NCI-H446 treated with DMSO at 0.1 percent for 48 hours (cell line): ENCODE measurements at places on chromosomes 6 and 20.

GRCh38 chr6:169824848-169825557 is 73.6 kb downstream of the ERMARD start:
- no peak for DNase-seq

DNA sequence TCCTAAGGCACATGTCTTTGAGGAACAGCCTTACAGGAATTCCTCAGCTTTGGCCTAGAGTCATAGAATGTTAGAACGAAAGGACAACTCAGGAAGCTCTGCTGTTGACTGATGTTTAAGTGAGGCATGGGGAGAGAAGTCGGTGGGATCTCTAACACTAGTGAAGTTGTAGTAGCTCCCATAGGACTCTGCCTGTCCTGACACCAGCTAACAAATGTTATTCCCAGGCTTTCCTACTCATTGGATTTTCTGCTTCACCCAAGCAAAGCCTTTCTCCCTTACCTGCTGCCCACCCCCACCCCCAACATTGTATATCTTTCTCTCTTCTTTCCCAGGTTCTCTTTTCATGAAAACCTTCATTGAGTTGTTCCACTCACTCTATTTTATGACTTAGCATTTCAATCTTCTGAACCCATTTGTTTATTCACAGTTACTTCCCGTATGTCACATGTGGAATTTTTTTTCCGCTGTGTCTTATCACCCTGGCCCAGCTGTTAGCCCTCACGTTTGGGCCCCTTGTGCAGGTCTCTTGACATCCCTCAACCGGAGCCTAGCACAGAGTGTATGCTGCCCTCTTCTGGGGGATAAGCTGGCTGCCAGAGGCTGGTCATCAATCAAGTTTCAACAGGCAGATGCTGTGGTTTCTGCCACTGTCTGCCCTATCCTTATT is 39.2 kb upstream of the RNF8 start:
- peak; percentile 7 for DNase-seq

DNA sequence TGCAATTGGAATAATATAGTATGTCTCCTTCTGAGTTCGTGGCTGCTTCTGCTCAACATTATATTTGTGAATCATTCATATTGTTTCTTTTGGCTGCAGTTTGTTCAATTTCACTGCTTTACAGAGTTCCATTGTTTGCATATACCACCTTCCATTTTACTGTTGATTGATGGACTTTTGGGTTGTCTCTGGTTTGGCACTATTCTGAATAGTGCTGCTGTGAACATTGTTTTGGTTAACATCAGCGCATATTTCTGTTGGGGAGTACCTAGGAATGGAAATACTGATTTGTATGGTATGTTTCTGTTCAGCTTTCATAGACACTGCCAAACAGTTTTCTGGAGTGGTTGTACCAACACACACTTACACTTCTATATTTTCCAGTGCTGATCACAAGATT is 46.9 kb downstream of the UST start:
- DNase-seq, result no peak

DNA sequence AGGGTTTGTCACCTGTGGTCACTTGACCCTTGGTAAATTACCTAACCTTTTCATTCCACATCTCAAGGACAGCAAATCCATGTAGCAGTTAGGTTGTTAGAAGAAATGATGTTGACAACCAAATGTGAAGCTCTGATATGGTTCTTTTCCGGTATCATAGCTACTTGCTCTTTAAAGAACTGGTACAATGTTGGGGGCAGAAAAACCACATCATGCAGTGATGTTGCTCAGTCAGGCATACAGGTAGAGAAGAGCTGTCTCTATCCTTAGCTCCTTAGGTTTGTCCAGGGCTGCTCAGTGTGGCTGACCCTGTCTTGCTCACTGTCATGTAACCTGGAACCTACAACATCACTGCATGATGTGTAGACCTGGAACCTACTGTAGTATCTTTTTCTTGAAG is 135.5 kb downstream of the LRRC1 start:
- DNase-seq, result no peak

GRCh38 chr6:46263707-46264086 is 92.9 kb upstream of the ENPP5 start:
- DNase-seq, result no peak

DNA sequence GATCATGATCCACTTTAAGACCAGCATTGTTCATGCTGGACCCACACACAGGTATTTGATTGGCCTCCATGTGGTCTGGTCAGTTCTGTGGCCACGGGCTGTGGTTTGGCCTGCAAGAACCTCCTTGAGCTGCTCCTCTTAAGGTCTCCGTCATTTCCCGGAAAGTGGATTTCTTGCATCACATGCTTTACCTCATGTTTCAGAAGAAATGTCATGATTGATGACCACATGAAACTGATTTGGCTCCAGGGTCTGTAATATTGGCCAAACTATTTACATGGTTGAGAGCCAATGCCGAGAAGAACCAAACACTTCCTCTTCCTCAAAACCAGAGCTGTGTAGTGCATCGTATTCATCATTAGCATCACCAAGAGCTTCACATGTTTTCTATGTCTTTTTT is 13.2 kb upstream of the RSPH3 start:
- DNase-seq, result no peak

DNA sequence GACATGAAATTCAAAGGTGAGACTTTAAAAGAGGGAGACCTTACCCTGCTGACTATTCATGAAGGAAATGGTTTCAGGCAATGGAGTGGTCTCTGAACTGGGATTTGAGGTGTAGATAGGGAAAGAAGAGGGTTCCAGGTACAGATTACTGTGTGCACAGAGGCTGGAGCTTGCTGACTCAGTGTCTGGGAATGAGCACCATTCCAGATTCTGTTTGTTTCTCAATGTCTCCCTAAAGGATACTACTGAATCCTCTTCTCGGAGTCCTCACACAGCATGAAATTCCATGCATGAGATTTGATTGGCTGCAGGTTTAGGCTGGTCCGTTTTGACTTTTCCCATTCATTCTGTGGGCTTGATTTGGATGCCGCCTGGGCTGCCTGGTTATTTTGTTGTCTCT is 49.0 kb downstream of the PPP1R14C start:
- DNase-seq, result no peak

DNA sequence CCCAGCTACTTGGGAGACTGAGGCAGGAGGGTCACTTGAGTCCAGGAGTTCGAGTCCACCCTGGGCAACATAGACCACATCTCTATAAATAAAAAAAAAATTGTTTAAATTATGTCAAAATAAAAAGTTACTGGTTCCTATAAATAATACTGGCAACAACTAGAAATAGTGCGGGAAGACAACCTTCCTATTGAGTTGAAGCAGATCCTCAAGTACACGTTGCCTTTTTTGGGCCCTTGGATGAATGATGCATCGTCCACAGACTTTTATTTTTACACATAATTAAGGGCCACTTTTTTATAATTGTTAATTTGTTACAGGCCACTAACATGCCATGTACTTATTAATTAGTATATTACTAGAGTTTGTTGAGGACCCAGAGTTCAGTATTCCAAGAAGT is 31.1 kb downstream of the KIZ start:
- DNase-seq, result no peak

- DNase-seq, result peak; percentile 80
Observed at GRCh38 chr6:27091661-27092315, 155.7 kb upstream of the PRSS16 start.

DNA sequence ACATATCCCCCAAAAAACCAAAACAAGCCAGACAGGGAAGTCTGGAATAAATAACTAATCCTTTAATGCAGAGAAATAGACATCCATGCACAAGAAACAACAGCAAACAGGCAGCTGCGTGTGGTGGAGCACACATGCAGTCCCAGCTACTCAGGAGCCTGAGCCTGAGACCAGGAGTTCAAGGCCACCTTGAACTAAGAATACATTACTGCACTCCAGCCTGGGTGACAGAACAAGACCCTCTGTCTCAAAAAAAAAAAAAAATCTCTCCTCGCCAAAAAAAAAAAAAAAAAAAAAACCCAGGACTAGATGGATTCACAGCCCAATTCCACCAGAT is 48.2 kb upstream of the SRSF6 start:
- no peak for DNase-seq

DNA sequence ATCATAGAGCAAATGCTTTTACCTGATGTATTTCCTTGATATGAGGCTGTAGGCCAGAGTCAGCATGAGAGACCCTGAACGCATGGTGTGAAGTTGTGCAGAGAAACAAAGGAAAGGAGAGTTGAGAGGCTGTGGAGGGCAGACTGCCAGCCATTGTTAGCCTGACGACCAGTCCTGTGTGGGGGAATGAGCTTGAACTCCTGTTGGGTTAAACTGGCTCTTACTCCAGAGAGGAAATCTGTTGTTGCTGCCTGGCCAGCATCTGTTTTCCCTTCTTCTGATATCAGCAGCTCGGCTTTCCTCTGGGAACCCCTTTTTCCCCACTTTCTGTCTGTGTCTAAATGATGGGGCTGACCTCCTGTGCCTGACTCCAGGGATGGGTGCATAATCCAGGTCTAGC is 158.2 kb upstream of the ZFP64 start:
- no peak for DNase-seq

GRCh38 chr6:15594512-15595259 is 68.1 kb downstream of the DTNBP1 start:
- DNase-seq, result no peak

- no peak for DNase-seq
Observed at GRCh38 chr6:110529907-110530306, 53.5 kb upstream of the SLC22A16 start.

- DNase-seq, result no peak
Observed at GRCh38 chr20:22379472-22379871, 204.9 kb downstream of the FOXA2 start.

DNA sequence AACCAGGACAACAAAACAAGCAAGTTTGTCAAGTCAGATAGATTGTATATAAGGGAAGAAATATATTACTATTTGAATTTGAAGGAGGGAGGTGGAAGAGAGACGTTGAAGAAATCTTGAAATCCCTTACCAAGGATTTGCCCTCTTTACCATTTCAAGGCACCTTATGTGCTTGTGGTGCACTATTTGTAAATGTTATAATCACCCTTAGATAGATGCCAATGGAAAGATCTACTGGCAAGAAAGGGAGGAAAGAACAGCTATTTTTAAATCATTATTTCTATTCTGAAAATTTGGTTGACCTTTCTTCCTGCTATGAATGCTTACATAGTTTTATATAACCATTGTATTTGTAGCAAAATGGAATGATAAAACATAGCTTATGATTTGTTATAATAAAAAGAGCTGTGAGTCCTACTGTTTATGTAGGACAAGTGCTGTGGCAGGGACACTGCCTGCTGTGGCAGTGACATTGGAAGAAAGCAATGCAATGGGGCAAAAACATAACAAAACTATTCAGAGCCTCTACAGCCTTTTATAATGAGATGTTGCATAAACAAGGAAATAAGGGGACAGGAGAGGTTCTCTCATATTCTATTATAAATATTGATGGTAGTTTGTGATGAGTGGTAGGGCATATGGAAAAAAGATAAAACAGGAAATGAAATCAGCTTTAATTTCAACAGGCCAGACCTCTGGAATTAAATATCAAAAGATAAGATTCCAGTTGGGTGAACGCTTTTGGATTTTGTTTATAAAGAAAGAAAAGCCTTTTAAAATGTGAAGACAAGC is 1145.2 kb upstream of the GJE1 start:
- no peak for DNase-seq

GRCh38 chr6:100979267-100979666 is 98.1 kb upstream of the ASCC3 start:
- DNase-seq, result no peak

- DNase-seq, result no peak
Observed at GRCh38 chr20:13294522-13294921, 73.4 kb downstream of the ISM1 start.

GRCh38 chr6:30489081-30490025 is at the start of gene HLA-E:
HLA-E (plus strand) TSS chr6:30489509; CDS start chr6:30489532, 23 bp downstream.
- peak; percentile 84 for DNase-seq

- DNase-seq, result no peak
Observed at GRCh38 chr6:126072172-126072571, 85.8 kb downstream of the TRMT11 start.

DNA sequence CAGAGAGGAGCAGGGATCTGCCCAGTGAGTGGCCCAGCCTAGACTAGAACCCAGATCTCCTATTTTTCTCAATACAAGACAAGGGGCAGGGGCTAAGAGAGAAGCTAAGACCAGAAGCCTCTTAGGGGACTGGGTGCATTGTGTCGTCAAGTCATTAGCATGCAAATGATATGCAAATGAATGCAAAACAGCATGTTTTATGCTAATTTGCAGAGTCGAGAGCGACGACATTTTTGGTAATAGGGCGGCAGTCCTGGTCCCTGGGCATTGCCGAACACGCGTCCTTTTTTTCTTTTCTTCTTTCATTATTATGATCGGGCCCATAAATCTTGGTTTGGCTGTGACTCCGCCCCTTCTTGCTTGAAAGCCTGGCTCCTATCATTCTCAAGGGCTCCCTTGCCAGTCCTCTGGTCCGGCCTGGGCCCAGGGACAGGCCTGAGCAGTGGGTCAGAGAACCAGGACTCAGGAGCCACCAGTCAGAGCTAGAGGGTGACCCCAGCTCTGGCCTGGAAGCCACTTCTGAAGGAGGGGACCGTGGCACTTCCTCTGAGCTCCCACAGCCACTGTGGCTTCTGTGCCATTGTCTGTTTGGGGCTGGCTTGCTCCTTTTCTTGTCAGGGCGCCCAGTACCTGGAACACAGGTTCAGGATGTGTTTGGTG is 32.0 kb upstream of the SCRT2 start:
- DNase-seq, result no peak

DNA sequence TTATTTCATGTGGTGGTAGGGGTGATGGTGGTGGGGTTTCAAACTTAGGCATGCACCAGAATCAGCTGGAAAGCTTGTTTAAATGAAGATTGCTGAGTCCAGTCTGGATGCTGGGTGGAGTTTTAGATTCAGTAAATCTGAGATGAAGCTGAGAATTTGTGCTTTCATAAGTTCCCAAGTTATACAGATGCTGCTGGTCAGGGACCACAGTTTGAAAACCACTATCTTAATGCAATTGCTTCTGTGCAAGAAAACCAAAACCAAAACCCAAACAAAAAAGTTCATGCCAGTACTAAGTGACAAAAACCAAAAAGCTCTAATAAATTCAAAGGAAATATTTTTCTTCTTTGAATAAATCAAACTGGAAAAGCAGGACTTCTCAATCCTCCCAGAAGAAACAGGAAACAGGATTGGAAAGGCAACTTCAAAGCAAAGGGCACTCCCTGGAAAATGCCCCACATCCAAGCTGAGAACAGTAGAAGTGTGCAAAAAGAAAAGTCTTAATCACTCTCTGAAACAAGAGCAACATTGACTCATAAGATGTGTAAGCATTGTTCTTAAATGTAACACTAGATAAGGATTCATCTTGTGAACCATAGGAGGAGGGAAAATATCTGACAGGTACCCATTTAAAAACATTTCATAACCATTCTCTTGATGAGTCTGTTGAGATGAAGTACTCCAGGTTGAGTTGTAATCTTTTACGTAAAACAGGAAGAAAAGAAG is 481.5 kb upstream of the HSF2 start:
- no peak for DNase-seq

- DNase-seq, result no peak
Observed at GRCh38 chr6:118606268-118606667, 45.1 kb downstream of the CEP85L start.

- DNase-seq, result no peak
Observed at GRCh38 chr6:2216794-2217383, 28.5 kb downstream of the GMDS start.

- DNase-seq, result no peak
Observed at GRCh38 chr6:134340179-134340975, 22.5 kb upstream of the SGK1 start.

- no peak for DNase-seq
Observed at GRCh38 chr6:91708534-91708933, 1121.7 kb upstream of the MAP3K7 start.

GRCh38 chr6:11653028-11653583 is 115.6 kb downstream of the TMEM170B start:
- no peak for DNase-seq
